ENCODE measurements at places on chromosomes 6 and 20.

DNA sequence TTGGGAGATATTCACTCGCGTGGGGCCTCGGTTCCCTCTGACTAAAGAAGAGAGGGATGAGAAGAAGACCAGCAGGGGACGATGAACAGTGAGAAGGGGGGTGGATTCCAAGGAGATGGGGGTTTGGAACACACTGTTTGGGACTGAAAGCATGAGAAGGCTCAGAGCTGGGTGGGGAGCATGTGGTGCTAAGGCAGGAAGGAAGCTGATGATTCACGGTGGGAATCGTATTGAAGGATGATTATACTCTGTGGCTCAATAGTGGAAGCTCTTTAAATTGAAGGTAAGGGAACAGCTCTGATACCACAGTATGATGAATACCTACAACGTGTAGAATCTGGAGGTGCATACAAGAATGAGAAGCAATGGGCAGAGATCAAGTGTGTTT lies 117.5 kb upstream of the KCNK16 start:
- no peak for DNase-seq

- peak; percentile 61 for DNase-seq
Measured at GRCh38 chr6:15244620-15245360, 1.1 kb upstream of the JARID2 start.

- no peak for DNase-seq
Measured at GRCh38 chr6:106411643-106412200, 51.2 kb downstream of the CRYBG1 start.

DNA sequence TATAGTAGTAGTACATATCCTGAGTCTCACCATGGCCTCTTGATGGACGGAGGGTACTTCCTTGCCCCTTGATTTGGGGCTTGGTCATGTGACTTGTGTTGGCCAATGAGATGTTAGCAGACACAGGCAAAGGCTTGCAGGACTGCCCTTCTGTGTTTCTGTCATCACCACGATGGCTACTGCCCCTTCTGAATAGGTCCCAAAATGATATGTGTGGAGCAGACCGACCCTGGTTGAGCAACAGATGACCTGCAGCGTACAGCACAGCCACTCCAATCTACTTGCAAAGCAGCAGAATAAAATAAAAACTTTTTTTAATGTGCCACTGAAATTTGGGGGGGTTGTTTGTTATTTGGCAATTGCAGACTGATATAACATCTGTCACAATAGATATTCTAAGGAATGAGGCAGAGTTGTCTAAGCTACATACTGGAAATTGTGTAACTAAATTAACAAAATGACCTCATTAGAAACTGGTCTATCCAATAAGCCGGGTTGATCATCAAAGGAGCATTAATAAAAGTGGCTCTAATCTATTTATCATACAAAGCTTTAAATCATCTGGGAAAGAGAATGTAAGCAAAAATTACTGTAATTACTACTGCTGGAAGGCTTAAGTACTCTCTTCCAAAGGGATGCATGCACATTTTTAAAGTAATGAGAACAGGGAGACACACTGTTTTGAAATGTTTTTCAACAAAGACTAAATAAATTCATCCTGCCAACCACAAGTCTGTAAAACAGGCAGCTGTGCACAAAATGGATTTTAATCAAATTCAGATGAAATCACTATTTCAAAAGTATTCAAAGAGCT lies 209.5 kb downstream of the KIF16B start:
- no peak for DNase-seq

GRCh38 chr6:143328876-143329275 lies 121.6 kb downstream of the ADAT2 start:
- DNase-seq: no peak

DNA sequence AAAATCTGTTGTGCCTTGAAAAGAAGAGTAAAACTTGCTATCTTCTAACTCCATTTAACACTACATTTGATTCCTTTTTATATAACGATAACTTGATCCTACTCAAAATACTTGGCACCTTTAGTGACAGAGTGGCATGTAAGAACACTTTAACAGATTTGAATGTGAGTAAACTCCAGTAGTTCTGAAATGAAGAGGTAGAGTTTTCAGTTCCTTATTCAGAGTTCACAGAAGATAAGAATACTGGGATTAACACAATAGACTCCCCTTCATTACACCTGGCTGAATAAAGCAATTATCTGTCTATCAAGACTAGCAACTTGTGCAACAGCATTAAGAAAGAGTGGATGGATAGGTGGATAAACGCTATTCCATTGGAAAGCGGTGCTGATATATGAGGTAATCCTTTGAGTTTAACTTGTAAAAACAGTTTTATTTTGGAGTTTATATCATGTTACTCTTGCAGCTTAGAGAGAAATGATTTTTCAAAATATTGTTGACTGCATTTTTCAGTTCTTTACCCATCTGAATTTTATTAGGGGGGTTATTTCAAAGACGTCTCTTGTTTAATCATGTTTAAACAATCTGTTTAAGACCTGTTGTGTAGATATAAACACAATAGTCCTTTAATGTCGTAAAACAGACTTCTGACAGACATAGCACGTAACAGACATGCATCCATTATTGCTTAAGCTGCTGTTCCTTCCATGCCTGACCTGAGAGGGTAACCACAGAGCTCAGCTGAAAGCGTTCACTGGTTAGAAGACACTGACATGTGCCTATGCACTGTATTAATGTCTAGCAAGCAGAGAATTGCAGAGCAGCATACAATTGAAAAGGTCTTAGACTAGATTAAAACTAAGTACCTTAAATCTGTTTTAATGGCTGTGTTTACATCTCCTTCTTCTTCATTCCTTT lies 102.4 kb upstream of the SUPT3H start:
- DNase-seq: no peak

DNA sequence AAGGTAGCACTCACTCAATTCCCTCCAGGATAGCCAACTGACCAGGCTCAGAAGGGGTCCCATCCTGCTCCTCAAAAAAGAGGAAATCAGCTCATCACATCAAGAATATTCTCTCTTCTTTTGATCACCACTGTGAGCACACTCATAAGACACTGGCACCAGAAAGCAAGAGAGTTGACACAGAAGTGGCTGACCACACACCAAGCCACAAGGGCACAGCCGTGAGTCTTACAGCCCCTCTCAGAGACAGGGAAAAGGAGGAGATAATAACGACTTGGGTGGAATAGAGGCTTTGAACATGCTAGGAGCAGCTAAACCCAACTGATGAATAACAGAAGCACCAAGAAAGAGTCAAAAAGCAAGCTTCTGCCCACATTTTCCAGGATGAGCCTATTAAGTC lies 249.1 kb upstream of the PREP start:
- peak; percentile 25 for DNase-seq

- DNase-seq: no peak
Measured at GRCh38 chr20:17875106-17875980, 93.3 kb downstream of the SNX5 start.

GRCh38 chr20:57922083-57922482 lies 212.3 kb upstream of the PMEPA1 start:
- DNase-seq: no peak

DNA sequence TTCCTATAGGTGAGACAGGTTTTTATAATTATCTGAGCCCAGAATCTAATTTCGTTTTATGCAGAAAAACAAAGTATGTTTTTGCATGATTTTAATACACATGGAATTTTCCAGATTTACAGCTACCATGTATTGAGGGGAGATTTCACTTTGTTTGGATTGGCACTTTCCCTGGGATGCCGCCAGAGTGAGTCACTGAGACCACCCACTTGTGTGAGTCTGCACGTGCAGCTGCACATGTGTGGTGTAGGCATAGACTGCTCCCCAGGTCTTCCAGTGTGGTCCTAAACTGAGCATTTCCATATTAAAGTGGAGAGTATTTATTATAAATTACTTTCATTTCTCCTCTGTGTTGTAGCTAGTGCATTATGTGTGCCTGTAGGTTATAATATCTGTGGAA lies 186.8 kb downstream of the UBE3D start:
- DNase-seq: no peak

DNA sequence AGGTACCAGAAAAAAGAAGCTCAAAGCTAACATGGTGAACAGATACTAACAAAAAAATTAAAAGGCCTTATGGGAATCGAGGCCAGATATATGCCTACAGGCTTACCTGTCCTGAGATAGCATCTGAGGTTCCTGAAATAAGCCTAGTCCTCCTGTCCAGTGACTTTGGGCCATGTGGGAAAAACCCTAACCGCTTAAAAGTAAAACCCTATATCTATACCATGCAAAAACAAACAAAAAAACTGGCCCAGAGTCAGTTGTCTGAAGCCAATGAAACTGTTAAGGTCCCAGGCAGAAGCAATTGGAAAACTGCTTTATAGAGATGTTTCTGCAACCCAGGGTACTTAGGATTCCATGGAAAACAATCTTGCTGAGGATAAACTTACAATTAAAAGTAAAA lies 122.9 kb downstream of the HIVEP1 start:
- no peak for DNase-seq

DNA sequence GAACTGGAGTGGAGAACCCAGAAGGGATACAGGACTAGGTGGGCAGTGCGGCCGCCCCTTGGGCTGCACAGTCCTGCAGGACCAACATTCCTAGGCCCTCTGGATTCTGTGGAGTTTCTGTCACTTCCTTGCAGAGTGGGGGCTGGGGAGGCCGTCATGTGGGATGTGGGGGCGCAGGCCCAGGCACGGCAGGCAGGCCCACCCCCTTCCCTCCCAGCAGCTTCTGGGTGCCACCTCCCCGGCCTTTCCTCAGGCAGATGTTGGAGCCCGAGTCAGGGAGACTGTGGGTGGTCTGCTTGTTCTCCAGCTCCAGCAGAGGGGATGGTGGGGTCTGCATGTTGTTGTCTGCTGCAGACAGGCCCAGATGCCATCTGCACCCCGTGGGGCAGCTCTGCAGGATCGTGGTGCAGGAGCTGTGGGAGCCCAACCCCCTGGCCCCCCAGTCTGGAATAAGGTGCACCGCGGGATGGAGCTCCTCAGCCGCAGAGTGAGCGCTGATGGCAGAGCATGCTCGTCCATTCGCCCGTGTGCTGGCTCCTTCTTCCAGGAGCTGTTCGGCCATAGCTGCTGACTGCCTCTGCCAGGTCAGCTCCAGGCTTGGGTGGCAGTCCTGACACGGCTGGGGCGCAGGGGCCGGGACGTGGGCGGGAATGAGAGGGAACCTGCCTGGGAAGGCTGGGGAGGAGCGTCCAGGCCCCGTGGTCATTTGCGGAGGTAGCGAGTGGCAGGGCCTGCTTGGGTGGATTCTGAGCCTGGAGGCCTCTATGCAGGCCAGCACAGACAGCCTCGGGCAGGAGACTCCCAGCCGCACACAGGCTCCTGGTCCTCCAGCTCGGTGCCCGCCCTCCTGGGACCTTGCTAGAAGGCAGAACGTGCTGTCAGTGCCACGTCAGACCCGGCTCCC lies 18.1 kb downstream of the SLC17A9 start:
- no peak for DNase-seq

All from stimulated activated CD4-positive, alpha-beta T cell treated with anti-CD3 and anti-CD28 coated beads, Interleukin-1b, Interleukin-23, amount 100 ng/mL, for 48 hours (primary cell).